ENCODE measurements at places on chromosomes 2 and 18.

GRCh38 chr2:178913049-178913441, 105.8 kb upstream of the TTN start:
- no peak for DNase-seq

- no peak for DNase-seq
Measured at GRCh38 chr2:186559848-186560247, 30.0 kb upstream of the ITGAV start.

DNA sequence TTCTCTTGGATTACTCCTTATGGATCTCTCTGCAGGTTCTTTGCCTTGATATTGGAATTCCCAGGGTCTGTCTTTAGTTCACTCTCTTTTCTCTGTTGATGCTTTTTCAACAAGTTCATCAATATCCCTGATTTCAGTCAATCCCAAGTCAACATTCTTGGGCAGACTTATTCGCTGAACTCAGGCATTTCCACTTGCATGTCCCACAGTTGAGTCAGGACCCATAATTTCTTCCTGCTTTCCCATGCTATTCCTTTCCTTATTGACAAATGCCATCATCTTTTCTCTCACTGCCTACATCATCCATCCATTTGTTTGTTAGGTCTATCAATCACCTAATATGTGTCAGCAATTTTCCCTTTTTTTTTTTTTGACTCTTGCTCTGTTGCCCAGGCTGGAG, 11.6 kb downstream of the GPD2 start:
- DNase-seq, result no peak

- DNase-seq, result no peak
Measured at GRCh38 chr2:16777123-16777870, 111.7 kb upstream of the CYRIA start.

- DNase-seq, result no peak
Measured at GRCh38 chr2:231935815-231936214, 9.6 kb upstream of the NPPC start.

DNA sequence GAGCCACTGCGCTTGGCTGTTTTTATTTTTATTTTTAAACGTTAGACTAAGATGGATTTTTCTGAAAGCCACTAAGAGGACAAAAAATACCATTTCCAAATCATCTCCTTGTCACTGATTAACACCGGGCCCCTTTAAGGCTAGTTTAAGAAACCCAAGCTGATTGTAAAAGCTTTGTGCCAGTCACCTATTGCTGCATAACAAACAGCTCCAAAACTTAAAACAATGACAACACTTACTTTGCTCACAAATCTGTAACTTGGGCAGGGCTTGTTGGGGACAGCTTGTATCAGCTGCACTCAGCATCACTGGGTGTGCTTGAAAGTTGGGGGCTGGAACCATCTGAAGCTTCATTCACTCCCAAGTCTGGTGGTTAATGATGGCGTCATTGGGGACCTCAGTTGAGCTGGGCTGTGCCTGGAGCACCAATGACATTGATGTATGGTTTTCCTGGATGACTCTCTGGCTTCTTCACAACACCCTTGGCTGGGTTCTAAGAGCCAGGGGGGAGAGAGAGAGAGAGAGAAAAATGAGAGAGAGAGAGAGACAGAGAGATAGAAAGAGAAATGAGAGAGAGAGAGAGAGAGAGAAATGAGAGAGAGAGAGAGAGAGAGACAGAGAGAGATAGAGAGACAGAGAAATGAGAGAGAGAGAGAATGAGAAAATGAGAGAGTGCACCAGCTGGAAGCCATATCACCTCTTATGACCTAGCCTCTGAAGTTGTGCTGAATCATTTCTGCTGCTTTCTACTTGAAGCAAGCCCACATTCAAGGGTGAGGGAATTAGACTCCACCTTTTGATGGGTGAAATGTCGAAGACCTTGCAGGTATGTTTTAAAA, 26.0 kb upstream of the ATG16L1 start:
- DNase-seq, result no peak

GRCh38 chr2:128617029-128617590, 298.4 kb upstream of the HS6ST1 start:
- no peak for DNase-seq

DNA sequence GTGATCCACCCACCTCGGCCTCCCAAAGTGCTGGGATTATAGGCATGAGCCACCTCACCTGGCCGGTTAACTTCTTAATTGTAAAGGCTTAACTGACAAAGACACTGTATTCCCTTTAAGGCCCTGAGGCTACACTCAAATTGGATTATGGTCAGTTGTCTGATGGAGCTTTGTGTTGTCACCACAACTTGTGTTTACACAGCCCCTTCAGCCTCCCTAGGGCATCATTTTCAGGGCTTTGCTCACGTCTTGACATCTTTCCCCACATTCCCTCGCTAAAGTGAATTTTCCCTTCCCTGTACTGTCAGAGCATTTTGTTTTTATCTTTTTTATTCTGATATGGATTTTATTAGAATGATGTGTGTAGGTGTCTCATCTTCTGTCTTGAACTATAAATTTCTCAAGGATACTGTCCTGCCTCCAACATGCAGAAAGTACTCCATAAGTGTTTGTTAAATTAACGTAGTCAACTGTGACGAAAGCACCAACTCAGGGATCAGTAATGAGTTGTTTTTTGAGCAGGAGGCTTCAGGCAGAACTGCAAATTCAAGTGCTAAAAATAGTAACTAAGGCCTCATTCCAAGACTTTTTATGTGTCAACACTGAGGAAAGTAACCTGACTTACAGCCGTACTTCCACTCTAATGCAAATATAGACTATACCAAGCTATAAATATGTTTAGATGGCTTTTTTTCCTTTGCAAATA, 77.1 kb upstream of the NARS1 start:
- no peak for DNase-seq
